ENCODE measurements at places on chromosomes 3 and 15.

- DNase-seq, result no peak
Measured at GRCh38 chr3:171311784-171312183, 148.4 kb downstream of the TNIK start.

GRCh38 chr3:60707452-60708020, 543.7 kb downstream of the FHIT start:
- DNase-seq, result no peak

GRCh38 chr3:123498761-123499160, 49.9 kb upstream of the ADCY5 start:
- DNase-seq, result no peak

DNA sequence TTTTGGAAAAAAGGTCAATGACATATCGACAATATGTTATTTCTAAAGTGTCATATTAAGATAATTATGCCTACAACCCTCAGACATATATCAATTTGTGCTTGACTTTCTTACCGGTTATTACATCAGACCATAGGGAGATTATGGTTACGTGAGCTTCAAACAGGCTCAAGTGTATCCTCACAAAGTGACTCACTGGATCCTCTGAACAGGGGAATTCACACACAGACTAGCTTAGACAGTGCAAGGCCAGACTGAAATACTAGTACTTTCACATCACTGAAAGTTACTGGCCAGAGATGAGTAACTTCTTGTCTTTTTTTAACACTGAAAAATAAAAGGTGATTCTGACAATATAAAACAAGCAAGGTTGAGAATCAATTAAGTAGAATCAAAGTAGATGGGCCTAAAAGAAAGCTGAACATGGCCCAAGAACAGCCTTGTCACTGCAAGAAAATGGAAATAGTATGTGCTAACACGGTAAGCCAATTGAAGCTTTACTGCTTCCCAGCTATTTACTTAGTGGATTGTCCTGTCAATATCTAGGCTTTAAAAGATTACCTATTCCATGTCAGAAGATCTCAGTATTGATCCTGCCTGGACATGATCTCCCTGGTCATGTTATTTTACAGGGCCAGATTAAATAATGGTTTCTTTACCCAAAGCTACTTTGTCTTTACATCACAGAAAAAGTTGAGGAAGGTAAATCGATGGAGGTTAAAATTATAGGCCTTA, 848.6 kb downstream of the ROBO1 start:
- peak; percentile 20 for DNase-seq

GRCh38 chr3:107432646-107433045, 55.4 kb downstream of the CCDC54 start:
- DNase-seq, result no peak

GRCh38 chr3:35537265-35537664, 102.1 kb upstream of the ARPP21 start:
- no peak for DNase-seq

DNA sequence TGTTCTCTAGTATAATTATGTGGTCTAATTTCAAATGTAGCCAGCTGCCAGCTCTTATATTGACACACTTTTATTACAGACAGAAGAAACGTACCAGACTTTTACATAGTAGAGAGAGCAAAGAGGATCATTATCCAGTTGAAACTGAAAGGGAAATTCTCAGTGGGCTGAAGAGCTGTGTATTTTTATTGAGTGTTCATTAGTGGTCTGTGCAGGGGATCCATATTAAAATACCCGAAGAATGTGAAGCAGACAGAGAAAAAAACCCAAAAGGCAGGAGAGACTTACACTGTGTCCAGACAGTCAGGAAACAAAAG, 41.3 kb downstream of the MYRIP start:
- DNase-seq, result no peak

GRCh38 chr3:159881828-159882309, 106.8 kb upstream of the IL12A start:
- no peak for DNase-seq

- no peak for DNase-seq
Measured at GRCh38 chr15:67158367-67158766, 93.0 kb downstream of the SMAD3 start.

DNA sequence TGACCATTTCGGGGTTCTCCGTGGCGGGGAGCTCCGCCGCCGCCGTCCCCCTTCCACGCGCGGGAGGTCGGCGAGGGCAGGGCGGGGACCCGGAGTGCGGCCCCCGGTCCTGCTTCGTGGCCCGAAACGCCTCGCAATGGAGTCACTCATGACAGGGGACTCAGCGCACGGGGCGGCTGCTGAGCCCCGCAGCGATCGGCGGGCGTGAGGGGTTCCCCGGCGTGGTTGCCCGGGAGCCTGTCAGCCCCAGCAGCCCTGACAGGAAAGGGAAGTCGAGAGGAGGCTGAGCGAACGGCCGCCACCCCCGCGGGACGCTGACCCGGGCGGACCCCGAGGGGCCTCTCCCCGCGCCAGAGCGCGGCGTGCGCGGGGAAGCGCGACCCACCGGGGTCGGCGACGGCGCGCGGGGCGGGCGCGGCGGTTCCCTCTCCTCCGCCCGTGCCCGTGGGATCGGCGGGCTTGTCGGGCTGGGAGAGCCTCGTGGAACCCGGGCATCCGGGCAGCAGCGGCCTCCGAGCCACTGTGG, 564 bp upstream of the PIGZ start:
- DNase-seq, result peak; percentile 86

- no peak for DNase-seq
Measured at GRCh38 chr3:9986230-9986725, 363 bp downstream of the EMC3 start.

DNA sequence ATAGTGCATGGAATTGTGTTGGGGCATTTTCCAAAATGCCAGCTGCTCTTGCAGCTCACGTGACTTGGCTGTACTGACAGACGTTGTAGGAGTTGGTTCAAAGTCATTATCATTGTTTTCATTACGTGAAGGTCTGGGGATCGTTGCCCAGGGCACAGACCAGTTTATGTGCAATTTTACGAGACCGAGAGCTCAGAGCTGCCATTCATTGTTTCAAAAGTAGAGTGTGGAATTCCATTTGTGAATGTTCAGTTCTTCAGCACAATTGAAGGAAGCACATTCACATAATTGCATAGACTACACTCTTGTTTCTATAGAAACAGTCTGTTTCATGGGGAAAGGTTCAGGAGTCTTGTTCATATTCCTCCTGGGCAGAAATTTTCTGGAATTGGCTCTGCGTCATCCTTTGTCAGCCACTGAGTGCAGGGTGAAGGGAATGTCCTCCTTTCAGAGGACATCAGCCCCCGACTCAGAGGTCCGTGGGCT, 54.5 kb downstream of the GABRG3 start:
- no peak for DNase-seq

DNA sequence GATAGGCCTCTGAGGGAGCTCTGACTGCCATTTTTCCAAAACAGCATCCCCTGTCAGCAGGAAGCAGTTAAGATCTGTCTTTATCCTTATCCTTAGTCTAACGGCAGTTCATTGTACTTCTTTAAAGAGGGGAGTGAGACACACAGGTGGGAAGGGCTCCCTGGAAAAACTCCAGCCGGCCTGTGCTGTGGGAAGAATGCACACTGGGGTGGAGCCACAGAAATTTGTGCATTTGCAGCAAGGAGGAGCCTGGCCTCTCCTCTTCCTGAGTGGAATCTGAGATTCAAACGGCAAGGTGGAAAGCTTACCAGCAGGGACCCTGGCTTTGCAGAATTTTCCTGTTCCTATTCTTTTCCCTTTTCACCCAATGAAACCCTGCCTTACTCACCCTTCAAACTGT, 1209.4 kb downstream of the ROBO2 start:
- DNase-seq, result no peak

GRCh38 chr3:30646181-30646876, 39.9 kb downstream of the TGFBR2 start:
- no peak for DNase-seq

DNA sequence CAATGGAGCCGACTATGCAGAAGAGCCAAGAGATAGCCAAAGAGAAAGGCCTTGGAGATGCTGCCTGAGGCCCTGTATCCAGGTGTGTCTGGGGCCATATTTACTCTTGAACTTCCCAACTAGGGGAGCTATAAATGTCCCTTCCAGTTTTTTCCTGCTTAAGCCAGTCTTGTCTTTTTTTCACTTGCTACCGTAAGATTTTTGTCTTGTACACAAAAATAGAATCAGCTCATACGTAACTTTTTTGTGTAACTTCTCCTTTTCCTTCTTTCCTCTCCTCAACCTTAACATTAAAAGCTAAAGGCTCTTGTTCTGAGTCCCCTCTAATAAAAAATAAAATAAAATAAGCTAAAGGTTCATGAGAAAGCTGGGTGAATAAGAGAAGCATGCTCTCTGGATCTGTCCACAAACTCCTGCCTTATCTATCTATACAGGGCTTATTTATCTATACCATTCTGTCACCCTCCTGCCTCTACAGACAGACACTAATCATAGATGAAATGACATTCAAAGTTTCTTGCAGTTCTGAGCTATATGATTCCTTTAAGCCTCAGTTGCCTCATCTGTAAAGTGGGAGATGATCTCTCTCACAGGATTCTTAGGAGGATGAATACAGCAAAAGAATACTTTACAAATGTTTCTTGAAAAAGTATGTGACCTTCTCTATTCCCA, 4.6 kb downstream of the SUMF1 start:
- DNase-seq, result no peak

GRCh38 chr15:55742927-55743728, at the start of gene PRTG:
TSS of gene PRTG (minus strand) at chr15:55743152. CDS start at chr15:55742931, 221 bp downstream.
- peak; percentile 51 for DNase-seq

- DNase-seq, result no peak
Measured at GRCh38 chr3:94716326-94717018, 653.6 kb downstream of the NSUN3 start.

- peak; percentile 16 for DNase-seq
Measured at GRCh38 chr3:68893600-68894239, 38.6 kb downstream of the TAFA4 start.

- DNase-seq, result no peak
Measured at GRCh38 chr3:161239700-161240099, 18.6 kb downstream of the NMD3 start.

DNA sequence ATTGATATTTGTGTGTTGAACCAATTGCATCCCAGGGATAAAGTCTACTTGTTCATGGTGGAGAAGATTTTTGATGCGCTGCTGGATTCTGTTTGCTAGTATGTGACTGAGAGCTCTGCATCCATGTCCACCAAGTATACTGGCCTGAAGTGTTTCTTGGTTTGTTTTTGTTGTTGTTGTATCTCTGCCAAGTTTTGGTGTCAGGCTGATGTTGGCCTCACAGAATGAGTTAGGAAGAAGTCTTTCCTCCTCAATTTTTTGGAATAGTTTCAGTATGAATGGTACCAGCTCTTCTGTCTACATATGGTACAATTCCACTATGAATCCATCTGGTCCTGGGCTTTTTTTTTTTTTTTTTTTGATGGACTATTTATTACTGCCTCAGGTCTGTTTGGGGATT, 50.9 kb upstream of the OSTN start:
- no peak for DNase-seq

DNA sequence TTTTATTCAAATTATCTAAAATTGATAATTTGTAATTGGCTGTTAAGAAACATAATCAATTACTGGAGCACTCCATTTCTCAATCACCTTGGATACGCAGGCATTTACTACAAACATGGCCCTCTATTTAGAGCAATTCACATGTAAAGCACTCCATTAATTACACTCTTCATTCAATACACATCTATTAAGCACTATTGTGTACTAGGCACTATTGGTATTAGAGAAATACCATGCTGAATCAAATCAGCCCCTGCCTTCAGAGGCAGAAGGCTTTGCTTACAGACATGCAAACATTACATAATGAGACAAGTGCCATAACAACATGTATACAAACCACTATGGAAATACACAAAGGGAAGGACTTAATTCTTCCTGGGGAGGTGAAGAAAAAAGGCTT, 69.1 kb downstream of the PEAK1 start:
- no peak for DNase-seq

GRCh38 chr3:59381282-59381681, 331.5 kb upstream of the CFAP20DC start:
- peak; percentile 30 for DNase-seq

DNA sequence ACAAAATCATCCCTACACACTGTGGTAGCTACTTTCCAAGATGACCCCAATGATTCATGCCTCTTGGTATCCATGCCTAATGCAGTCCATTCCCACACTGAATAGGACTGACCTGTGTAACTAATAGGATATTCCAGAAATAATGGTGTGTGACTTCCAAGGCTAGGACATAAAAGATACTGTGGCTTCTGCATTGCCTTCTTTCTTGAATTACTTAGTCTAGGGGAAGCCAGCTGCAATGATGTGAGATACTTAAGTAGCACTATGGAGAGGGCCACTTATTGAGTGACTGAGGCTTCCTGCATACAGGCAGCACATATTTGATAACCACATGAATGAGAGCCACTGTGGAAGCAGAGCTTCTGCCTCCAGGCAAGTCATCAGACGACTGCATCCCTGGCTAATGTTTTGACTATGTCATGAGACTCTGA, 50.1 kb downstream of the NR1I2 start:
- no peak for DNase-seq

DNA sequence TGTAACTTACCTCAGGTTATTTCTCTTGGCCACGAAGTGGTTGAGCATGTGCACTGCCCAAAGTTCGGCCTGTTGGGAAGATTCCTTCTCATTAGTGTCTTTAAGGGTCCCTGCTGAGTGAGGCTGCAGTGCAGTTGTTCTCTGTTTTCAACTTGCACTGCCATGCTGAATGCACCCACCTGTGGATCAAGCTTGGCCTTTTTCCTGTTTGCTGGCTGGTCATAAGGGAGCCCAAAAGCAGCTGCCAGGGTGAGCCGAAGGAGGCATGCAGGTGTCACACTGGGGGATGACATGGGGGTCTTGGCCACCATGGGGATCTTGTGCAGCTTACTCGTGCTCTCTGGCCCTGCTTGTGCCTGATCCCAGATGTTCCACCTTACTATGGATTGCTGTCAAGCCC, 46.1 kb upstream of the RAF1 start:
- DNase-seq, result no peak

GRCh38 chr15:40901053-40901443, 6.8 kb downstream of the VPS18 start:
- no peak for DNase-seq

DNA sequence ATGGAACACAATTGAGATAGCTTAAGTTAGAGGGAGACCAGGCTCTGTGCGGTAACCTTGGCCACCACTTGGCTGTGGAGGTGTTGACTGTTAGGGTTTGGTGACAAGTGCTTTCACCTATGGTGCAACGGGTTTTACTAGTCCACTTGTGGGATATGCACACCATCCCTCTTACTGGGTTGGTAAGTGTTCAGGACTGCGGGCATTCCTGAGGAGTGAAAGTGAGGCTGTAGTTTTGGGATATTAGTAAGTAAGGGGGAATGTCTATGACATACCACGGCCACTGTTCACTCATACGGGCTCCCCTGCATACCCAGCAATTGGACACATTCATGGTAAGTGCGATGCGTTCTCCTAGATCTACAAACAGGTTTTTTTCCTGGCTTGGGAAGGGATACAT, 8.0 kb upstream of the RAD54L2 start:
- no peak for DNase-seq

DNA sequence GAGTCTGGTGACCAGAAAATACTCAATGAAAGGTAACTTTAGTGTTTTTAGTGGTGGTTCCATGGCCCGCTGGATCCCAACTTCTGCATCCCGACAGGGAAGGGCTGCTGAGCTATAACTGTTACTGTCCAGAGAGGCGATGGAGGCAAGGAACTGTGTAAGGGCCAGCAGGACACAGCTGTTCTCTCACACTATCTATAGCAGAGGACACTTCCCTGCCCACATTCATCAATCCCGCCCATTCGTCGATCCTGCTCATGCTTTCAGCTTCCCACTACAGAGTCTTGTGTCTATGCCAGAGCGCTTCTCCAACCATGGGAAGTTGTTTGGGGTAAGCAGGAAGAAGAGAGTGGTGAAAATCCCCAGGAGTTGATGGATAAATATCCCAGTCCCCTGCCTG, 8.4 kb downstream of the COLQ start:
- no peak for DNase-seq

Measured in GM13976 (cell line).